ENCODE measurements at places on chromosomes 4 and X.

GRCh38 chr4:39655876-39656275 is 17.2 kb upstream of the SMIM14 start:
- no peak for DNase-seq

DNA sequence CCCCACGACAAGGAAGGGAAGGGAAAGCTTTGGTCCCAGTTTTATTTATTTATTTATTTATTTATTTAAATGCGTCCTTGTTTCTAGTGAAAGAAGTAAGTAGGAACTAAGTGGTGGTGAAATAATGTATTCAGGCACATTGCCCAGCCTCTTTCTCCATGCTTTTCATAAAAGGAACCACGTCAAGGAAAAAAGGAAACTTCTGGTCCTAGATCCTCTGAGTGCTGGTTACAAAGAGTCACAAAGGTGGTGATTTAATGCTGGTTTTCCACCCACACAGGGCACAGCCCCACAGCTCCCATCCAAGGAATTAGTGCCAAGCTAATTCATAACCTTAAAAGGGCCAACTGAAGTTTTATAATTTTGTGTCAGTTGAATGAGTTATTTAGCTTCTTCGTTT is 206.6 kb upstream of the GYPA start:
- no peak for DNase-seq

GRCh38 chrX:125093852-125094251 is 225.8 kb upstream of the TEX13C start:
- DNase-seq, result no peak

GRCh38 chr4:156578005-156578404 is 393.6 kb downstream of the PDGFC start:
- DNase-seq, result no peak

DNA sequence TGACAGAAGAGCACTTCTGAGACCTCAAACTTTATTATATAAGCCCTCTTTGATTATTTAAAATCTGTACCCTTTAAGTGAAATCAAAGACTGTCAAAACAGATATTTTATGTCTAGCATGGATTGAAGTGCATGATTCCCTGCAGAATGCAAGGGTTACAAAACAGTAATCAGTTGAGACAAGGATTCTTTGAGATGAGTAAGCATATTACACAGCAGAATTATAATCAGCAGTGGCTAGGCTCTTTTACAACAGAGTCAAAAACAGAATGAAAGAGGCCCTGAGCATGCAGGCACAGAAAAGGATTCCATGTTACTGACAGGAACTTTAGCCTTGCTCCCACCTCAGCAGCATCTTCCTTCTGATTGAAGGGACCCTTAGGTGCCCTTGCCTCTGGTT is 487.9 kb upstream of the GALNT7 start:
- no peak for DNase-seq

GRCh38 chrX:154398668-154399526 is 720 bp downstream of the RPL10 start:
- peak; percentile 50 for DNase-seq

GRCh38 chr4:48203819-48204218 is 65.8 kb downstream of the TEC start:
- no peak for DNase-seq

DNA sequence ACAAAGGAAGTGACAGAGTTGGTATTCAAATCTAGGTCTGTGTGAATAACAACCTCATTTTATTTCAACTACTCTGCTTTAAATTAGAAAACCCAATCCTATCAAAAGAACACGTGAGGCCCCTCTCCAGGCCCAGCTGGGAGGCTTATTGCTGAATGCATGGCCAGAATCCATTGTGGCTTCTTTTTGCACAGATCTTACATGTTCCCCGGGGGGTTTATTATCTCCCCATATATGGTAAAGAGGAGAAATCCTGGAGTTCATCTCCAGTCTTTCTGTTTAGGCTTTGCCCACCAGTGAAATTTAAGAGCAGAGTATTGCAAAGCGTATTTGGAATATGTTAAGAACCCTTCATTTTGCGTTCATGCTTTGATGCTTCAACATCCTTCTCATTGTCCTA is 655.6 kb downstream of the IL1RAPL1 start:
- no peak for DNase-seq

GRCh38 chrX:40644821-40645358 is 2.5 kb downstream of the CXorf38 start:
- no peak for DNase-seq

GRCh38 chrX:120457766-120458180 is 11.3 kb downstream of the LAMP2 start:
- DNase-seq, result no peak

DNA sequence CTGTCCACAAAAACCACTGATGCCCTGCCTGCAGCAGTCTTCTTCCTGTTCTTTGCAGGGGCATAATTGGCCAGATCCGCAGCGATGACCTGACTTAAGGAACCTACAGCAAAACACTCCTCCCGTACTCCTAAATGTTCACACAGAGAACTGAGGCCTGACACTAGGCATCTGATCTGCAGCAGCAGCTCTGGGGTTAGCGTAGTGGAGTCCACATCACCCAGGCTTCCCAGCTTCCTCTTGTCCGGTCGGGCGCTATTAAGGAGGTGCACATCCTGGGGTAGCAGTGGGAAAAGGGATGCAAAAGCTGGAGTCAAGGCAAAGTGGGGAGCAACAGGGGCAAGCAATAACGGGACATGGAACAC is 758 bp downstream of the SCFD2 start:
- DNase-seq, result no peak

DNA sequence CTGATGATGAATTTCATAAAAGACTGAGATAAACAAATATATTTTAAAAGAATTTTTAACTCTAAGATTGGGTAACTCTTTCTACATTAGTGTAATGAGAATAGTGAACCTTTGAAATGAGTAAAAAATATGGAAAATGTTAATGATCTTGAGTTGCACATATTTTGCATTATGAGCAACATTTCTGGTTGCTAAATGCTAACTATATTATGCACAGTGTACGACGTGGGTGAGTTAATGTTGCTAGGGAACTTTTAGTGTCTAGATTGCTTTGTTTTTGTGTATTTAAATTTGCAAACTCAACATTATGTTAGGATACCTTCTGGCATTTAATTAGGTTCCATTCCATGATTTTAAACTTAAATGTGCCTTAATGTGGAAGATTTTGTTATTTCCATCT is 612.9 kb upstream of the GALNT7 start:
- DNase-seq, result no peak

DNA sequence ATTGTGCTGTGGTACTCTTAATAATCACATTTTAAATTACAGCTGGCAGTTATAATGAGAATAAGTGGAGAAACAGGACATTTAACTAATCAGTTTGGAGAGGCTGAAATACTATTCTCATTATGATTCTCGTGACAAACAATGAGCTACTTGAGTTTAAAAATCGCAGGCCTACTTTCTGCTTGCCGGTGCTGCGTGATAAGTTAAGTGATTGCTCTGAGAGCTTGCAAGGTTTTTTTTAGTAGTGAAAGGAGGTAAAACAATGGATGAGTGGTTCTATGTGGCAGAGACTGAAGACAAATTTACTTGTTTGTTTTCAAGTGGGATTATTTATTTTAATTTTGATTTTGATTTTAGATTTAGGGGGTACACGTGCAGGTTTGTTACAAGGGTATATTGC is 114.0 kb downstream of the RAPGEF2 start:
- DNase-seq, result no peak

GRCh38 chr4:23113104-23113503 is 420.4 kb downstream of the GBA3 start:
- DNase-seq, result no peak

GRCh38 chr4:675980-676870 is 1.9 kb downstream of the MYL5 start:
- no peak for DNase-seq

DNA sequence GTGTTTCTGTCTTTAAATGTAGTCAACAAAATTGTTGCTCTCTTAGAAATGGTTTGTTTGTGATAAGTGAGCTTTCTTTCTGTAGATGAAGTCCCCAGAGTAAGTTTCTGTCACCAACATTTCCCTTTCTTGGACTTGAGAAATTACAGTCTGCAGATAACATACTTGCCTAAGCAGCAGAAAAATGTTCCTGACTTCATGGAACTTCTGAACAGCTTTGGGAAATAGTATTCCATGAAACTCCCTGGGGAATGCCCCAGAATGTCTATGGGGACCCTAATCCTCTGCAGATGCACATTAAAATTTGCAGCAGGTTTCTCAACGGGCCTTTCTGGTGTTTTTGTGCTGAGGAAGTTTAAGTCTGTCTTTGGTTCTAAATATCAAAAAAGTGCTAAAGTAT is 38.6 kb upstream of the NEIL3 start:
- no peak for DNase-seq

DNA sequence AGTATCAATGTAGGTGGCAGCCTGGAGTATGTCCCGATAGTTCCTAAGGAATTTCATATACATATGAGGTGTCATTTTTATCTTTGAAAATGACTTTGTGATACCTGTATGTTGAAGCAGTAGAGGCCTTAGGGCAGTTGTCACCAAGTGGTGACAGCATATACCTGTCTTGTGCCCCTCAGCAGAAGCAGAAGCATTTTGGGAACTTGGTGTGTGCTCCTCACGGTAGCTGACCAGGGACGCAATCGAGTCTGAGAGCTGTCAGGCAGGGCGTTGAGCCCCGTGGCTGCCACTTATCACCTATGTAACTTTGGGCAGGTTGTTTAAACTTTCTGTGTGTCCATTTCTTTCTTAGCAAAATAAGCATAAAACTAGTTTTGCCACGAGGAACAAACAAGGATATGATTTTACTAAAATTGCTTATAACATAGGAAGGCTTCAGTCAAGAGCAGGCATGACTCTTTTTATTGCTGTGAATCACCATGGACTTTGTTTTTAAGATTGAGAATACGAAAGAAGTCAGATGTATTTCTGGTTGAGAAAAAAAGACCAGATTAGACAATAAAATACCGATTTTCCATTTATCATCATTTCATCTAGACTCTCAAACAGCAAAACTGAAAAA is 161.5 kb downstream of the CPE start:
- DNase-seq, result no peak

GRCh38 chrX:48578661-48579128 is 4.4 kb downstream of the RBM3 start:
- DNase-seq, result no peak

GRCh38 chr4:172514011-172514410 is 654.6 kb upstream of the GALNT7 start:
- DNase-seq, result no peak

DNA sequence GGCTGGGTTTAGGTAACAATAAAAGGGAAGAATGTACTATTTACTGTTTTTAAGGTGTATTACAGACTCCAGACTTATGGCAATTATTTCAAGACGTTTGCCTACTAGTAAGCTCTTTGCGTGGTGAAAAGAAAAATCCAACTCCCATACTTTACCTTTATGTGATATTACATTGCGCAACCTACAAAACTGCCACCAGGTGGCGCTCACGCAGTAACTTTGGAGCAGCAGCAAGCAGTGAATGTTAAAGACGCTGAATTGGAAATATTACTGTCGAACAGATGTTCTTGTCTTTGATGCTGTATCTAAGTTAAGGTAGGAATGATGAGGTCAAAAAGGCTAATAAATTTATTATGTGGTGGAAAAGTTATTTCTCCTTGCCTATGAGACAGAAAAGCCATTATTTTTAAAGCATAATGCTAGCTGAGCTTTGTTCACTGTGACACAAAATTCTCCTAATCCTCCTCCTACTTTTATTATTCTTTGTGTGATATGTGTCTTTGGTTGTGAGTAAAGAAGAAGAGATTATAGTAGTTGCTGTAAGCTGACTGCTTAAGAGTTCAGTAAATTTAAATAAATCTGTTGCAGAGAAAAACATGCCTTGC is 1099.8 kb upstream of the TENM3 start:
- peak; percentile 47 for DNase-seq

DNA sequence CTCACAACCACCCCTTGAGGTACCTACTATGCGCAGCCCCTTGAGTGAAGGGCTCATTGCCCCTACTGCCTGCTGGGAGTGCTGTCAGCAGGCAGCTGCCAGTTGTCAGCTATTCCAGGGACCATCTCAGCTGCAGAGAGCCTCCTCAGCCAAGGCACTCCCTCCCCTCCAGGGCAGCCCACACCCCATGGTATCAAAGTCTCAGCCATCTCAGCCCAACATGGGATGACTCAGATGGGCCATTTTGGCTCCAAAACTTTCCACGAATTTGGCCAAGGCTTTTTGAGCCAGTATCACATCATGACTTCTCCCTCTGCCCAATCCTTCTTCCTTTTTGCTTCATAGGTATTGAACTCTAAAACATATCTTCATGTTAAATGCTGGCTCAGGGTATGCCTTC is 61.4 kb upstream of the MAP3K15 start:
- DNase-seq, result no peak
